ENCODE measurements at places on chromosomes 6 and 20.

GRCh38 chr6:93972791-93973190 lies 553.4 kb upstream of the EPHA7 start:
- no peaks in the 10 kb centered on the region for H3K27me3 ChIP-seq
- no peak overlapping the region for H3K27ac ChIP-seq
- H3K36me3 ChIP-seq = no peaks in the 10 kb centered on the region
- peak; percentile 24 for DNase-seq

GRCh38 chr20:46174469-46175126 lies 56.5 kb downstream of the CD40 start:
- H3K27me3 ChIP-seq = peaks cover 54% of the 10 kb centered on the region
- no peaks in the 10 kb centered on the region for H3K36me3 ChIP-seq
- H3K27ac ChIP-seq = no peak overlapping the region
- H3K4me3 ChIP-seq = no peak overlapping the region

GRCh38 chr6:115934145-115934544 lies 126.5 kb downstream of the FRK start:
- DNase-seq = no peak
- no peak overlapping the region for H3K4me3 ChIP-seq
- no peaks in the 10 kb centered on the region for H3K27me3 ChIP-seq
- H3K27ac ChIP-seq = no peak overlapping the region
- H3K4me1 ChIP-seq = no peaks in the 10 kb centered on the region

GRCh38 chr20:63186528-63187316 lies 29.2 kb downstream of the YTHDF1 start:
- no peak overlapping the region for H3K27ac ChIP-seq
- no peak overlapping the region for H3K4me3 ChIP-seq
- no peak for DNase-seq
- H3K27me3 ChIP-seq = no peaks in the 10 kb centered on the region
- H3K4me1 ChIP-seq = no peaks in the 10 kb centered on the region

DNA sequence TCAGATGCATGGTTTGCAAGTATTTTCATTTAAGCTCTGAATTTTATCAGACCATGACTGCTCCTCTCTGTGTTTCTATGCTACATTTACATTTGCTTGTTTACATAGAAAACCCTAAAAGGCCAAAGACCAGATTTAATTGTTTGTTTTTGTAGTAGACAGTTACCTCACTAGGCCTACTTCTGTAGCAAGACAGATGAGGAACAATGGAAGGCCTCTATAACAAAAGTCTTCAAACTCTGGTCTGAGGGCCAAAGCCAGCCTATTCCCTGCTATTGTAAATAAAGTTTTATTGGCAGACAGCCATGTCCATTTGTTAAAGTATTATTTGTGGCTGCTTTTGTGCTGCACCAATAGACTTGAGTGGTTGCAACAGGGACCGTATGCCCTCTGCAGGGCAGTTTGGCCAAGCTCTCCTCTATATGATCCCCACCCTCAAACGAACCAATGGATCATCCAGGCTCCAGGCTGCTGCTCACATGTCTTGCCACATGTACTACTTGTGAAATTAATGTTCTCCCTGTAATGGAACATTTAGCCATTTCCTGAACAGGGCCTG lies 182.0 kb downstream of the DOK5 start:
- H3K4me3 ChIP-seq = no peak overlapping the region
- no peaks in the 10 kb centered on the region for H3K36me3 ChIP-seq
- no peaks in the 10 kb centered on the region for H3K27me3 ChIP-seq
- H3K4me1 ChIP-seq = no peaks in the 10 kb centered on the region
- no peak overlapping the region for H3K27ac ChIP-seq

DNA sequence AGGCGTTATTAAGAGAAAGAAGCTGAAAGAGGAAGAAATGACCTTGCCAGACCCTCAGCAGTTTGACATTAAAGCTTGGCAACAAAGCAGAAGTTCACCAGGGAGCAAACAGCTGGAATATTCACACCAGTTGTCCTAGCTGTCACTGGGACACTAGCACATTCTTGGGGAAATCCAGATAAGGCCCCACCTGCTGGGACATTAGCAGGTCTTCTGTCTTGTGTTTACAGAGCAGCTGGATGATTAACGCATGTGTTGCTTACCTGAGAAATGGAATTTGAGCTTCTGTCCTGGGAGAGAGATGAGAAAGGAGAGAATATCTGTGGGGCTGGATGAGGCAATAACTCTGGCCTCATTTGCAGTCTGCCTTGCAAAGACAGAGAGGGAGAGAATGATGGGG lies 137.6 kb upstream of the RIN2 start:
- H3K4me3 ChIP-seq = no peak overlapping the region
- no peak overlapping the region for H3K27ac ChIP-seq
- no peaks in the 10 kb centered on the region for H3K27me3 ChIP-seq
- H3K36me3 ChIP-seq = no peaks in the 10 kb centered on the region

GRCh38 chr20:41050361-41051008 lies 21.9 kb downstream of the TOP1 start:
- H3K4me1 ChIP-seq = peaks cover 67% of the 10 kb centered on the region
- no peaks in the 10 kb centered on the region for H3K36me3 ChIP-seq
- no peak overlapping the region for H3K4me3 ChIP-seq
- no peak for DNase-seq
- H3K27me3 ChIP-seq = no peaks in the 10 kb centered on the region

- no peak overlapping the region for H3K27ac ChIP-seq
- H3K36me3 ChIP-seq = no peaks in the 10 kb centered on the region
- no peak overlapping the region for H3K4me3 ChIP-seq
- peaks cover 12% of the 10 kb centered on the region for H3K4me1 ChIP-seq
- no peak for DNase-seq
- H3K27me3 ChIP-seq = no peaks in the 10 kb centered on the region
These were observed 89.3 kb downstream of the RIN2 start for GRCh38 chr20:19847383-19847782.

DNA sequence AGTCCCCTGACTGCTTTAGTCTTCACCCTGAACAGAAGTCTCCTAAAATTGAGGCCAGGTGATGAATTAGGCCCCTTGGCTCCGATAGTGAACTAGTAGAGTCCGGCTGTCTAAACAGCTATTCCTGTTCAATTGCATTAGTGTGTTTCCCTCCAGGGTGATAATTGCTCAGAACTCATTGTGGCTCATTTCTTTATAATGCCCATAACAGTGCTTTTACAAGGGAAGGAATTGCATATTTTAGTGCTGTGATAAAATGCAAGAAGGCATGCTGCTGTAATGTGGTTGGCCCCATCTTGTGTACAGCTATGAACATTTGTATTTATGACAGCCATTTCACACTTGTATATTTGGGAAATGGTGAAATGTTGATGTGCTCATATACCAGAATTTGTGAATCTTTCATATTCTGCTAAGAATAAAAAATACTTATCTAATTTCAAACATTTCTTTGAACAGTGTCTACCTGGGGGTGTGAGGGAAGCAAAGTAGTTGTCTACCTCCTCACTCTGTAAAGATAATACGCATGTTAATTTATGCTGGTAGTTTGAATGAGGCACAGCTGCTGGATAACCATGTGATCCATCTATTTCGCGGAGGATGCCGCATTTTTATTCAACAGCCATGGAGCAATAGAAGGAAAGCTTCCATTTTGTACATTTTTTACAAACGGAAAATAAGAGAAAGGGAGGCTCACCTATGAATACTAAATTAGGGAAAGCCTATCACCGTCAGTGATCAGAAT lies 451.4 kb downstream of the NKAIN2 start:
- no peaks in the 10 kb centered on the region for H3K4me1 ChIP-seq
- DNase-seq = no peak
- H3K27ac ChIP-seq = no peak overlapping the region

- H3K27ac ChIP-seq = no peak overlapping the region
- no peak overlapping the region for H3K4me3 ChIP-seq
- H3K36me3 ChIP-seq = peaks cover 5% of the 10 kb centered on the region
- no peak for DNase-seq
- H3K4me1 ChIP-seq = peaks cover 37% of the 10 kb centered on the region
- H3K27me3 ChIP-seq = no peaks in the 10 kb centered on the region
These were observed 74.7 kb downstream of the ZHX3 start for GRCh38 chr20:41242807-41243206.

DNA sequence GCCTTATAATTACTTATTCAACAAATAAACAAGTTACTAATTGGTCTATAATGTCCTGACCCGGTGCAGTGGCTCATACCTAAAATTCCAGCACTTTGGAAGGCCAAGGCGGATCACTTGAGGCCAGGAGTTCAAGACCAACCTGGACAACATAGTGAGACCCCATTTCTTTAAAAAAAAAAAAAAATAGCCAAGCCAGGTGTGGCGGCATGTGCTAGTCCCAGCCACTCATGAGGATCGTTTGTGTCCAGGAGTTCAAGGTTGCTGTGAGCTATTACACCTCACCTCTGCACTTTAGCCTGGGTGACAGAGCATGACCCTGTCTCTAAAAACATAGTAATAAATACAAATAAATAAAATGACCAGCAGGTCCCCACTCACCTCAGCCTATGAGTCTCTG lies 9.8 kb upstream of the UBE2V1 start:
- peaks cover 58% of the 10 kb centered on the region for H3K36me3 ChIP-seq
- no peak overlapping the region for H3K27ac ChIP-seq
- H3K27me3 ChIP-seq = no peaks in the 10 kb centered on the region
- DNase-seq = no peak
- H3K4me1 ChIP-seq = peaks cover 4% of the 10 kb centered on the region
- H3K4me3 ChIP-seq = no peak overlapping the region

DNA sequence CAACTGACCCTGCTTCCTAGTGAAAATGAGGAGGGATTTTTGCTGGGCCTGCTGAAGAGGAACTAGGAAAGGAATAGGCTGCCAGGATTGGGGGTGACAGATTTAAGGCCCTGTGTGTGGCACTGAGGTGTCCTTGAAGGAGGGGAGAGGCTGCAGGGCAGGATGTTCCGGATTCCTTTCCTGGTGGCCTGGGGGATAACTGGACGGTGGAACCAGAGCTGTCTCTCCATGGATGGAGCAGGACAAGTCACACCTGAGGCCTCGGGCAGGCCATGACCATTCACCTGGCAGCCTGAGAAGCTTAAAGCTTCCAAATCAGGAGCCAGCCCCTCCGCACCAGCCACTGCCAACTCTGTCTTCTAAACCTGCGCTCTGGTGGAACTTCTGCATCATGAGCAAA lies 56.0 kb upstream of the SLC22A23 start:
- DNase-seq = no peak
- no peak overlapping the region for H3K4me3 ChIP-seq
- no peaks in the 10 kb centered on the region for H3K36me3 ChIP-seq
- peaks cover 8% of the 10 kb centered on the region for H3K4me1 ChIP-seq
- H3K27ac ChIP-seq = no peak overlapping the region
- no peaks in the 10 kb centered on the region for H3K27me3 ChIP-seq

DNA sequence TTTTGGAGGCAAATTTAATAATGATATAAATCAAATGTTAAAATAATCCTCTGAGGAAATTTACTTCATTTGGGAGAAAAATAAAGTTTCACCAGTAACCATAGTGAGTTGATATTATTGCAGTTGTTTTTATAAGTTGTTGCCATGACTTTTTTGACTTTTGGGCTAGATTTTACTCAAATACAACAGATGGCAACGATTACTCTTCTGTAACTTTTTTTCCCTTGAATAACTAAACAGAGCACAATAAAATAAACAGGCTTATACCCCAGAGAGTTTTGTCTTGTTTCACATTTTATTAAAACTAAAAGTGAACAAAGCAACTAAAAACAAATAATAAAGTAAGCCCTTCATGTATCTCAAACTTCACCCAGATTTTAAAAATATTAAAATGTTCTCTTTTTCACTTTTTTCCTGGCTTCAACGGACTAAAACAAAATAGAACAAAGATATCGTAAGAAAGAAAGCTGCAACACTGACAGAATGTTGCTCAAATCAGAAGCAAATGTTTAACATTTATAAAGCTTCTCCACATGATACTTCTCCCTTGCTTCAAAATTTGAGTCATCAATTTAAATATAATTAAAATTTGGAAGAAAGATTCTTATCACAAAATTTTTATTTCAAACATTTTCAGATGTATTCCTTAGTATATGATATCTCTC lies 42.5 kb upstream of the BMP5 start:
- no peak overlapping the region for H3K4me3 ChIP-seq
- no peaks in the 10 kb centered on the region for H3K27me3 ChIP-seq
- H3K4me1 ChIP-seq = peaks cover 12% of the 10 kb centered on the region

DNA sequence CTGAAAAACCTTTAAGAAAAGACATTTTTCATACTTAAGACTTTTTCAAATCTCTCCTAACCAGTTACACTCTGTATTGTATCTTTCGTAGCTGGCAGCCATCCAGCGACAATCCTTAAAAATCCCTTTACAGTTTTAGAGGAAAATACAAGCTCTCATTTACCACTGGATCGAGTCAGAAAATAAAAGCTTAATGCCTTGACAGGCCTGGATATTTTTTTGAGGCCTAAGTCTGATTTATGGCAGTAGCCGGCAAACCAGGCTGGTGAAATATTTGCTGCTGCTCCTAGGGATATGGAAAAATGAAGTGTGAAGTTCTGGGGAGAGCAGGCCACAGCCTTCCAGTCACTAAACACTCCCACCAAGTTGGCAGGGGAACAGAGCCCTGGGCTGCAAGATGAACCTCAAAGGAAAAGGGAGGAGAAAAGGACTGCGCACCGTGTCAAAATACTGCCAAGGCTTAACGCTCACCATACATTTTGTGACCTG lies 213.0 kb upstream of the SUPT3H start:
- H3K27me3 ChIP-seq = no peaks in the 10 kb centered on the region
- DNase-seq = no peak
- peaks cover 19% of the 10 kb centered on the region for H3K4me1 ChIP-seq
- H3K36me3 ChIP-seq = no peaks in the 10 kb centered on the region

GRCh38 chr6:7650878-7651277 lies 60.9 kb downstream of the SNRNP48 start:
- no peak overlapping the region for H3K4me3 ChIP-seq
- H3K27me3 ChIP-seq = no peaks in the 10 kb centered on the region
- peaks cover 11% of the 10 kb centered on the region for H3K4me1 ChIP-seq
- no peak overlapping the region for H3K27ac ChIP-seq
- no peaks in the 10 kb centered on the region for H3K36me3 ChIP-seq

GRCh38 chr6:97222903-97223302 lies 60.1 kb downstream of the MMS22L start:
- no peak overlapping the region for H3K4me3 ChIP-seq
- no peaks in the 10 kb centered on the region for H3K27me3 ChIP-seq

GRCh38 chr6:84920021-84920420 lies 155.6 kb upstream of the TBX18 start:
- no peak overlapping the region for H3K27ac ChIP-seq
- H3K4me3 ChIP-seq = no peak overlapping the region
- no peaks in the 10 kb centered on the region for H3K4me1 ChIP-seq
- no peak for DNase-seq
- H3K27me3 ChIP-seq = no peaks in the 10 kb centered on the region

- H3K36me3 ChIP-seq = no peaks in the 10 kb centered on the region
- no peak overlapping the region for H3K4me3 ChIP-seq
- DNase-seq = peak; percentile 7
- H3K27ac ChIP-seq = peak overlapping the region; percentile 65
- H3K27me3 ChIP-seq = no peaks in the 10 kb centered on the region
These were observed 89.6 kb upstream of the HMGCLL1 start for GRCh38 chr6:55668591-55668990.
